ENCODE measurements at places on chromosomes 5 and 9.
A peak's percentile ranks its signal among the peaks of the same experiment; 100 is the strongest.

DNA sequence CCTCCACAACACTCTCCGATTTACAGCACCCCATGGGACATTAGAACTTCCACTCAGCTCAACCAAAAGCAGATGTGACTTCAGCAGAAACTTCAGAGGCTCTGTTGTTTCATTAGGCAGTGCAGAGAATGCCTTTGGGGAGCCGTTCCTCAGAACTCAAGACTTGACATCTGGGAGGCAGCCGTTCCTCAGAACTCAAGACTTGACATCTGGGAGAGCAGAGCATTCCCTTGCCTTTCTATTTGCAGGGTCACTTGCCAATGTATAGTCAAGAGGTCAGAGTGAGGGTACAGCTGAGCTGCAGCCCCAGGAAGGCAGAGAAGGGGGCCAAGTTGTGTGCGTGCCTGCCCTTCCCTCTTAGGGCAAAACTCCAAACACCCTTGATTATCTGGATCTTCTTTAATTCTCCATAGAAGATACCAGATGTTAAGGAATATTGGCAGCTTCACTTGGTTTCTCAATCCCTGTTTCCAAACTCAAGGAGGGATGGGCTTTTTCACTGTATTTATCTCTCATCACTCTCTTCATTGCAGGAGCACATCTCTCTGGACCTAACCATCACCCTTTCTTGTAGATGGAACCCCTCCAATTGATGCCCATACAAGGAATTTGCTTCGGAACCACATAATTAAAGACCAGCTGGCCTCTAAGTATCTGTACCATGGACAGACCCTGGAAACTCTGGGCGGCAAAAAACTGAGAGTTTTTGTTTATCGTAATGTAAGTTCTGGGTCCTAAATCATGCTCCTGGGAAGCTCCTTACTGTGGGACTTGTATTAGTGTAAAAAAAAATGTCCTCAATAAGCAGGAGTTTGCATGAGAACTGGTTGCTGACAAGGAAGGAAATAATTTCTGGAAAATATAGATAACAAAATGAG is 25.6 kb downstream of the TGFBI start:
- DNase-seq: no peak
- H3K36me3 ChIP-seq: no peaks in the 10 kb centered on the region
- peak overlapping the region; percentile 88 for H3K27ac ChIP-seq
- no peaks in the 10 kb centered on the region for H3K27me3 ChIP-seq

- no peaks in the 10 kb centered on the region for H3K27me3 ChIP-seq
- no peak for DNase-seq
- no peak overlapping the region for H3K4me3 ChIP-seq
- H3K36me3 ChIP-seq: no peaks in the 10 kb centered on the region
Observed at GRCh38 chr9:120758544-120758943, 34.7 kb downstream of the FBXW2 start.

GRCh38 chr9:27227192-27227591 is 69.8 kb downstream of the EQTN start:
- no peak for DNase-seq
- H3K36me3 ChIP-seq: no peaks in the 10 kb centered on the region
- H3K4me3 ChIP-seq: no peak overlapping the region

- H3K27ac ChIP-seq: no peak overlapping the region
- H3K36me3 ChIP-seq: no peaks in the 10 kb centered on the region
- DNase-seq: no peak
- H3K4me1 ChIP-seq: no peaks in the 10 kb centered on the region
- H3K27me3 ChIP-seq: no peaks in the 10 kb centered on the region
Observed at GRCh38 chr9:27331393-27331792, 34.4 kb upstream of the EQTN start.

GRCh38 chr9:114146735-114147134 is 8.6 kb upstream of the COL27A1 start:
- H3K36me3 ChIP-seq: no peaks in the 10 kb centered on the region
- no peaks in the 10 kb centered on the region for H3K27me3 ChIP-seq
- no peak overlapping the region for H3K4me3 ChIP-seq

DNA sequence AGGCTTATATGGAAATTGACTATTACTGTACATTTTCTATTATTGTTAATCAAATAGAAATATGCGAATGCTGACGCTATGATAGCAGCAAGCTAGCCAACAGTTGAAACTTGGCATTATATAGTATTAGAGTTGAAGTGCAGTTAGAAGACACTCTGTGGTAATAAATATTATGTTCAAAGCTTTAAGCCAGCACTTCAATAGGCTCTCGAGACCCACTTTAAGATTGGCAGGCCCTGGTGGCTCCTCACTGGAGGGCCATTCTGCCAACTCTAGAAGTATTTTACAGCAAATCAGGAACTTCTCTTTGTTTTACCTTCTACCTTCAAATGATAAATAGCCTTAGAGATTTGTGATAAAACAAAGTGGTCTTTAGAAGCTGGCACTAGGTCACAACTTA is 2029.0 kb upstream of the WWC1 start:
- H3K4me3 ChIP-seq: no peak overlapping the region
- no peaks in the 10 kb centered on the region for H3K36me3 ChIP-seq
- H3K27ac ChIP-seq: no peak overlapping the region
- no peaks in the 10 kb centered on the region for H3K27me3 ChIP-seq

DNA sequence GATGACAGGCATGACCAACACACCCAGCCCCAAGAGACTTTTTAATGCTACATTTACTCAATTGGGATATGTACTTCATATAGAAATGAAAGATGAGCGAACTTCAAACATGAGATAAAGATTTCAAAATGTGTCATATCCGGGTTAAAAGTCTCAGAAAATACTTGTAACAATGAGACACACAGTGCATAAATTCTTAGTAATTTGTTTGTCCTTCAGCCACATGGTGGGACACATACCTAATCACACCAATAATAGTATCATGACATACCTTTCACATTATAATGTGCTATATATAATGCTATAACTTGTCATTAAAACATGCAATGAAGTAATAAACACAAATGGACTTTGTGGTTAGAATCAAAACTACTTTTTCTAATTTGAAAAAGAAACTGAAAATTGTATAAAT is 204.7 kb upstream of the RFX3 start:
- no peaks in the 10 kb centered on the region for H3K36me3 ChIP-seq
- no peak for DNase-seq
- no peak overlapping the region for H3K27ac ChIP-seq
- H3K27me3 ChIP-seq: no peaks in the 10 kb centered on the region
- H3K4me1 ChIP-seq: no peaks in the 10 kb centered on the region

- peak overlapping the region; percentile 29 for H3K27ac ChIP-seq
- H3K4me1 ChIP-seq: no peaks in the 10 kb centered on the region
- H3K4me3 ChIP-seq: no peak overlapping the region
- peak; percentile 61 for DNase-seq
Observed at GRCh38 chr9:84170521-84171141, 169.9 kb downstream of the SLC28A3 start.

Data from breast epithelium (tissue), 4 donors.